ENCODE measurements at places on chromosomes 11 and 22.

- no peak overlapping the region for H3K4me3 ChIP-seq
- peaks cover 19% of the 10 kb centered on the region for H3K27me3 ChIP-seq
- no peaks in the 10 kb centered on the region for H3K36me3 ChIP-seq
- no peak overlapping the region for H3K27ac ChIP-seq
These were observed 35.2 kb downstream of the IFT27 start for GRCh38 chr22:36740716-36741115.

GRCh38 chr11:83002053-83002452, 69.6 kb downstream of the RAB30 start:
- no peaks in the 10 kb centered on the region for H3K27me3 ChIP-seq
- peak; percentile 38 for DNase-seq
- peak overlapping the region; percentile 18 for H3K27ac ChIP-seq
- H3K36me3 ChIP-seq, result peaks cover 10% of the 10 kb centered on the region
- H3K4me1 ChIP-seq, result peaks cover 63% of the 10 kb centered on the region
- no peak overlapping the region for H3K4me3 ChIP-seq

- no peaks in the 10 kb centered on the region for H3K27me3 ChIP-seq
- DNase-seq, result no peak
- H3K4me1 ChIP-seq, result no peaks in the 10 kb centered on the region
These were observed 125.1 kb downstream of the SERGEF start for GRCh38 chr11:17887779-17888178.

DNA sequence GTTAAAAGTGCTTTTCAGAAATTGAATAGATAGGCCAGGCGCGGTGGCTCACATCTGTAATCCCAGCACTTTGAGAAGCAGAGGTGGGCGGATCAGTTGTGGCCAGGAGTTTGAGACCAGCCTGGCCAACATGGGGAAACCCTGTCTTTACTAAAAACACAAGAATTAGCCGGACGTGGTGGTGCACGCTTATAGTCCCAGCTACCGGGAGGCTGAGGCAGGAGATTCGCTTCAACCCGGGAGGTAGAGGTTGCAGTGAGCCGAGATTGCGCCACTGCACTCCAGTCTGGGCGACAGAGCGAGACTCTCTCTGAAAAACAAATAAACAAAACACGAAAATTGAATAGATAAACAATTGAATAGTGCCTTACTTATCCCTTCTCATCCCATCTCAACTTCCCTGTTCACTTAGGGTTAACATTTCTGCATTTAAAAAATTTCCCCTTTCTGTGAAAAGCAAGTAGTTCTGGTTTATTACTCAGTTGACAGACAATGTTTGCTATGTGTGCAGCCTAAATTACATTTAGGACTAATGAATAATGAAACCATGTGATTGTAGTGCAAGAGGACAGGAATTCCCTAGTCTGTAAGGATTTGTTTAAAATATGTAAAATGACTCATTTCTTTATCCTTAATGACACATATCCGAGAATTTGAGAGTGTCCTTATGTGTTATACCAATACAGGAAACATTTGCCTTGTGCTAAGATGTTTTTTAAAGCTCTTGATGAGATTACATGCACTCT, 6.0 kb downstream of the RNF169 start:
- DNase-seq, result no peak
- H3K36me3 ChIP-seq, result peaks cover 18% of the 10 kb centered on the region
- H3K4me1 ChIP-seq, result peaks cover 34% of the 10 kb centered on the region
- H3K27ac ChIP-seq, result no peak overlapping the region

DNA sequence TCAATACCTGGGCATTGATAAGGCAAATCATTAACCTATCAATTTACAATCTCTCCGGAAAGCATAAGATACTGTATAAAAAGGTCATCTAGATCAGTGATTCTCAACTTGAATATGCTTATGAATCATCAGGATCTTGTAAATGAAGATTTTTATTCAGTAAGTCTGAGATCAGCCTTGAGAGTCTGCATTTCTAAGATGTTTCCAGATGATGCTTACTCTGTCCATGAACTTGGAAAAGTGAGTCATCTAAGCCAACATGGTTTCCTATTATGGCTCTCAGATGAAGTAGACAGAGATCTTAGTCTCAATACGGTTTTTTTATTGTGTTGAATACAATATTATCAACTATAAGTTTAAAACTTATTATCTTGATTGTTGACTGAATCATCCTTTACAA, 226.4 kb upstream of the KIRREL3 start:
- no peaks in the 10 kb centered on the region for H3K4me1 ChIP-seq
- DNase-seq, result no peak

DNA sequence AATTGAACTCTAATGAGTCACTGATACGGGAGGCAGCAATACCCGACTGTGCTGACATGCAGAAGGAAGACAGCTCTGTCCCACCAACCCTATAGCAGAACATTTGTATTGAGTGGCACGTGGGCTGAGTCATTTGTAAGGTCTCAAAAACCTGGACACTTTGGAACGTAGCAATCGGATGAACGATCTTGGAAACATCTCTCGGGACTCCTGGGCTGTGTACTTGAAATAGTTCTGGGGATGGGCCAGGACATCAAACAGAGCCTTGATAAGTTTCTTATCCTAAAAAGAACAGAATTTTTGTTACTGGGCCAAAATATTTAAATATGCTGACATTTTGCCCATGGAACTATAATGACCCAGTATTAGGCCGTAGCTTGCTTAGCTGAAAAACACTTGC, 17.1 kb upstream of the NRIP3 start:
- H3K36me3 ChIP-seq, result no peaks in the 10 kb centered on the region
- no peak overlapping the region for H3K27ac ChIP-seq
- H3K27me3 ChIP-seq, result peaks cover 9% of the 10 kb centered on the region
- H3K4me1 ChIP-seq, result peaks cover 10% of the 10 kb centered on the region
- no peak overlapping the region for H3K4me3 ChIP-seq

- DNase-seq, result no peak
- peaks cover 10% of the 10 kb centered on the region for H3K27me3 ChIP-seq
- no peak overlapping the region for H3K27ac ChIP-seq
These were observed 180.3 kb upstream of the E2F8 start for GRCh38 chr11:19420868-19421533.

DNA sequence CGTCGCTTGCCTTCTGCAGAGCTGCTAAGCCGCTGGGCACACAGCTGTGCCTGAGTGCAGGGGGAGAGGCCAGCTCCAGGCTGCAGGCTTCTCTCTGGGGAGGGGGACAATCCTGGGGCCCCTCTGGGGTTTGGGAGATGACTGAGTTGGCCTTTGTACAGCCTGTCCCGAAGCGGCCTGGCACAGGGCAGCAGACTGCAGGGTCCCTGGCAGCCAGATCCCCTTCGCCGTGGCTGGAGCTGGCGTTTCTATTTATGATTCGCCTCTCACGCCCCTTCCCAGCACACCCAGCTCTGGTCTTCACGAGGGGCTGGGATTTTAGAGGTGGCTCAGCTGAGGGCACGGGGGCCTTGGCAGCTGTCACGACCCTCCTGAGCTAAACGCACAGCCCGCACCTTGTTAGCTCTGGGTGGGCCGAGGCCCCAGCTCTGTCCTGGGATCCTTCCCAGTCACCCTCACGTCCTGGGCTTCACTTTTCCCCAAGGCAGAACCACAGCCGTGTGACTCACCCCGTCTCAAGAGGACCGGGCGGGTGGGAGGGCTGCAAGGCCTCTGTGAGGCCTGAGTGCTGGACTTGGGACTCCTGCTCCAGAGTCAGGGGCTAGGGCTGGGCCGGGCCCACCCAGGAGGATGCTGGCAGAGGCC, 18.4 kb downstream of the OSBPL5 start:
- DNase-seq, result no peak
- H3K4me1 ChIP-seq, result peaks cover 9% of the 10 kb centered on the region
- H3K4me3 ChIP-seq, result no peak overlapping the region
- no peaks in the 10 kb centered on the region for H3K36me3 ChIP-seq
- no peak overlapping the region for H3K27ac ChIP-seq

GRCh38 chr11:87150936-87151335, 113.2 kb downstream of the TMEM135 start:
- no peak for DNase-seq
- no peaks in the 10 kb centered on the region for H3K27me3 ChIP-seq
- H3K27ac ChIP-seq, result no peak overlapping the region
- H3K4me3 ChIP-seq, result no peak overlapping the region
- H3K4me1 ChIP-seq, result peaks cover 4% of the 10 kb centered on the region
- peaks cover 19% of the 10 kb centered on the region for H3K36me3 ChIP-seq

- H3K27me3 ChIP-seq, result no peaks in the 10 kb centered on the region
- H3K4me3 ChIP-seq, result peak overlapping the region; percentile 100
- H3K4me1 ChIP-seq, result peaks cover 57% of the 10 kb centered on the region
These were observed 313 bp downstream of the PRCP start for GRCh38 chr11:82899957-82900276.

GRCh38 chr11:117424781-117425180, 97.1 kb downstream of the CEP164 start:
- H3K27ac ChIP-seq, result no peak overlapping the region
- no peak overlapping the region for H3K4me3 ChIP-seq
- no peaks in the 10 kb centered on the region for H3K36me3 ChIP-seq
- H3K4me1 ChIP-seq, result no peaks in the 10 kb centered on the region

- H3K4me3 ChIP-seq, result no peak overlapping the region
- peaks cover 2% of the 10 kb centered on the region for H3K4me1 ChIP-seq
- H3K36me3 ChIP-seq, result peaks cover 15% of the 10 kb centered on the region
- no peak overlapping the region for H3K27ac ChIP-seq
These were observed 9.0 kb upstream of the ATG16L2 start for GRCh38 chr11:72805216-72805615.

Measured in activated naive CD8-positive, alpha-beta T cell treated with anti-CD3 and anti-CD28 coated beads for 36 hours (primary cell).